ENCODE measurements at places on chromosomes 3 and 15.

DNA sequence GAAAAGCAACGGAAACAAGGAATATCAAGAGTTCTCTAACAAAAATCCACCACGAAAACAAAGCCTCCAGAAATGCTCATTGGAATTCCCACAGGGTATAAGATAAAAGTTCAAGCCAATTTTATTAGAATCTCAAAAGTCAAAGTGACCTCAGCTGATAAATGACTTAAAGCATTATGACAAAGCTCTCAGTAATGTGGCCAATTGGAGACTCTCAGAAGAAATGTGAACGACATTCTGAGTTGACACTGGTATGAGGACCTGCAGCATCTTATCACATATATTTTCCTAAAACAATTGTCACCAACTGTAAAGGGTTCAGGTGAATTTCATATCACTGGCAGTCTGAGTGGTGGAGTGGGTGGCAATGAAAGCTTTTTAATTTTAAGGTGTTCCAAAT, 199.1 kb downstream of the FOXP1 start:
- DNase-seq: peak; percentile 11

DNA sequence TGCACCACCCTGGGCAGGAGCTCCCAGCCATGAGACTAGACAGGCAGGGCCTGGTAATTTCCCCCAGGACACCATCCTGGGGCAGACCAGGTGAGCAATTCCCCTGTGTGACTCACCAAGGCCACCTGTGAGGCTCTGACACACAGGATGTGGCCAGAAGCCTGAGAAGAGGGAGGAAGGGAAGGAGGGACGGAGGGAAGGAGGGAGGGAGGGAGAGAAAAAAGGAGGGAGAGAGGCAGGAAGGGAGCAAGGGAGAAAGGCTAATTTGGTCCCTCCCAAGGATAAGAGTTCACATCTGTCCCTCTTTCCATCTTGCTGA, 25.9 kb downstream of the WNT7A start:
- DNase-seq: peak; percentile 17

DNA sequence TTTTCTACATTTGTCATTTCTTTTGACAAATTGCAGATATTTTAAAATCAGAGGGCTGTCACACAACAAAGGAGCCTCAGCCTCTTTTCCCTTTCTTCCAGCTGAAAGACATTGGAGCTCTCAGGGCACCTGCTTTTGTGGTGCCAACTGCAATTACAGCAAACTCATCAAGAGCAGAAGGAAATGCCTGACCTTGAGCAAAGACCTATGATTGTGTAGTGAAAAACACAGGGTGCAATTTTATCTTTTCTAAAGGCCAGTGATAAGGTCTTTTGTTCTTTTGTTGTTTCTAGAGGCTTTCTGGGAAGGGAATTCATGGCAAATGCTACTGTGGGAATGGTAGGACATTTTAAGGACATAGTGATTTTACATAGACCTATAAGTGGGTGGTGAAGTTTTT, 214.3 kb downstream of the OXSM start:
- DNase-seq: no peak

DNA sequence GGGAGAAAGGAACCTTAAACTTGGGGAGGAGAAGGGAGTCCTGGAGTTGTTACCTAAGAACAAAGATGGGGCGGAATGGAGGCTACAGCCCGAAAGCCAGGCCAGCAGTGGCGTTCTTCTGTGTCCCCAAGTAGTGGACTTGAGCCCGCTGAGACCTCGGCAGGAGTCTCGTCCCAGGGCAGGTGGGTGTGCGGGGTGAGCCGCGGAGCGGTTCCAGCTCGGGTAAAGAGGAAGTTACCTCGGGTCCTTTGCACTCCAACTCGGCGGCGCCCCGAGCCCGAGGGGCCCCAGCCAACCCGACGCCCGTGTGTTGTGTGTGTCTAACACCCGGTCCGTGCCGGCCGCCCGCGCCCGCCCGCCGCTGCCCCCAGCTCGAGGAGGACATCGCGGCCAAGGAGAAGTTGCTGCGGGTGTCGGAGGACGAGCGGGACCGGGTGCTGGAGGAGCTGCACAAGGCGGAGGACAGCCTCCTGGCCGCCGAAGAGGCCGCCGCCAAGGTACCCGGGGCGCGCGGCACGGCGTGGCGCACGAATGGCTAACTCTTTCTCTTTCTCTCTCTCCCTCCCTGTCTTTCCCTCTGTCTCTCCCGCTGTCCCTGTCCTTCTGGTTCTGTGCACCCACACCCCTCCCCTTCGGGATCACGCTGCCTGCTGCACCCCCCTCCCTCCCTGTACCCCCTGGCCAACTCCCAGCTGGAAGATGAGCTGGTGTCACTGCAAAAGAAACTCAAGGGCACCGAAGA, 959 bp downstream of the TPM1 start:
- DNase-seq: no peak

DNA sequence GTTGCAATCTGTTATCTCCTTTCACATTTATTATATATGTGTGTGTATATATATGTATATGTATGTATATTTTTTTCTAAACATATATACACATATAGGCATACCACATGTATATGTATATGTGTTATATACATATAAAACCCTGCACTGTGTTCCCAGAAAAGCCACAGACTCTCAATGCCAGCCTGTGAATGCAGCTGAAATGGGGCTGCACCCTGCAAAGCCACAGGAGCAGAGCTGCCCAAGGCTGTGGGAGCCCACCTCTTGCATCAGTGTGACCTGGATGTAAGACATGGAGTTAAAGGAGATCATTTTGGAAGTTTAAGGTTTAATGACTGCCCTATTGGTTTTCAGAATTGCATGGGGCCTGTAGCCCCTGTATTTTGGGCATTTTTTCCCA, 762.3 kb upstream of the ARPP21 start:
- DNase-seq: no peak

- DNase-seq: no peak
Measured at GRCh38 chr15:100890850-100891249, 11.2 kb downstream of the ALDH1A3 start.

GRCh38 chr15:63104727-63105126, 16.9 kb upstream of the LACTB start:
- no peak for DNase-seq

DNA sequence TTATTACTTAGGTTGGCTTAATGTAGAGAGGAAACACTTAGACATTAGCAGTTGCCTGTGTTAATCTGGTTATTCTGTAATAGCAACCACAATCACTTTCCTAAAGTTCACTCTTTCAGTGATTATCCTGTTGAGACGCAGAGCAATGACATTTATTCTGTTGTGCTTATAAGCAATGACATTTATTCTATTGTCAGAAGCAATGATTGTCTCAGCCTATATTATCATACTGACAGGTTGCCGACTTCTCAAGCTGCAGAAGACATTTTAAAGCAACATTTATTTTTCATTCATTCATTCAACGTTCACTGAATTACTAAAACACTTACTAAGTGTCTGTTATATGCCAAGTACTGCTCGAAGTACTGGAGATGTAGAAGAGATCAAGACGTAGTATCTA, 193.5 kb upstream of the SLITRK3 start:
- DNase-seq: no peak

GRCh38 chr15:45347033-45347432, 31.3 kb downstream of the GATM start:
- no peak for DNase-seq

GRCh38 chr15:43071451-43071850, 34.4 kb downstream of the UBR1 start:
- no peak for DNase-seq

DNA sequence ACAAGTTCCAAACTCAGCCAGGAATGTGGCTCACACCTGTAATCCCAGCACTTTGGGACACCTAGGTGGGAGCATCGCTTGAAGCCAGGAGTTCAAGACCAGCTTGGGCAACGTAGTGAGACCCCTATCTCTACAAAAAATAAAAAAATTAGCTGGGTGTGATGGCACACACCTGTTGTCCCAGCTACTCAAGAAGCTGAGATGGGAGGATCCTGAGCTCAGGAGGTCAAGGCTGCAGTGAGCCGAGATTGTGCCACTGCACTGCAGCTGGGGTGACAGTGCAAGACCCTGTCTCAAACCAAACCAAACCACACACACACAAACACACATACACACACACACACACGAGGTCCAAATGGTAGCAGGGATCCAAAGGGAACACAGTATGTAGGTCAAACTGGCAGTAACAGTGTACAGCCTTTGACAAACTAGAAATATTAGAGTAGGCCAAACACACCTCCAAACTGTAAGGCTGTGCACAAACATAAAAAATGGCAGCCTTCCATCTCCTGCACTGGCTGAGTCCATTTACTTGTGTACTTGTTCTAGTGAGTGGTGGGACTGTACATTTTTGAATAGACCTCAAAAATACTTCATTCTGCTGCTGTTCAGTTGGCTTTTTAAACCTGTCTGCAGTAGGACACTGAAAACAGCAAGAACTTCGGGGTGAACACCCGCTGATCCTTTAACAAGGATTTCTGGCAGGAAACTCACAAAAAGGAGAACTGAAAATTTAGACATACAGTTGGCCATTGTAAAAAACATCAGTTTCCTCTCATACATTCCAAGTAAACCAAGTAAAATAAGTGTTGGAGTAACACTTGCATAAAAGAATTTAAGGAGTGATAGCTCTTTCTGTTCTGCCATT, 33.6 kb downstream of the INTS14 start:
- DNase-seq: no peak

DNA sequence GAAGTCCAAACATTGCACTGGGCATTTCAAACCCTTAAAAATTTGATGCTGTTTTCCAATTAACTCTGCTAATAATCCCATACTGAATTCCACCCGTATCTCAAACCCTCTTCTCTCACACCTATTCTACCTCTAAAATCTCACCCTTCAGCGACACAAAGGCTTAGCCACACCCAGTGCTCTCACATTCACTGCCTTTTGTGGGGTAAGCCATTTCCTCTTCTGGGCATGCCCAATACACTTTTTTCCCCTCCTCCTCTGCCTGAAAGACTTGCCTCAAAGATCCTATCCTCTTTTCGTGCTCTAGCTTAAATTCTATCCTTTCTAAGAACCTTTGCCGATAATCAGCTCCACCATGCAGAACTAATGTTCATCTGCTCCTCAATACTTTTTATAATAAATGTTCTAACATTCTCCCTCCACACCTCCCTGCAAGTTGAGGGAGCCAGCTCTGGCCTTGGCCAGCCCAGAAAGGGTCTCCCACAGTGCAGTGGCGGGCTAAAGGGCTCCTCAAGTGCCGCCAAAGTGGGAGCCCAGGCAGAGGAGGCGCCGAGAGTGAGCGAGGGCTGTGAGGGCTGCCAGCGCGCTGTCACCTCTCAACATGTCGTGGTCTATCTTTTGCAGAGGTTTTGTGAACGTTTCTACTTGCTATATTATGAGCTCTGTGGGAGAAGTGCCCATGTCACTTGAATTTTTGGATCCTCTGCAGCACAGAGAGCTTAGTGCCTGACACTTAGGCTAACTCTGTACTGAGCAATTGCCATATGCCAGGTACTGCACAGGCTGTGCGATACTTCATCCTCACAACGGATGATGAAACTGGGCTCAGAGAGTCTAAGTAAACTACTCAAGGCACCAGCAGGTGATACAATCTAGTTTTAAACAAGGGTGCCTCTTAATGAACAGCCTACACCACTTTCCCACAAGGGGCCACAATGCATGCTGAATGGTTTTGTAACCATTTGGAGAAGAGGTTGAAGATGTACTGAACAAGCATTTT, 53.6 kb upstream of the BCL6 start:
- DNase-seq: no peak

Measured in ELR (cell line).